GOT3 (cell line): ENCODE measurements at places on chromosomes 1 and 21.

DNA sequence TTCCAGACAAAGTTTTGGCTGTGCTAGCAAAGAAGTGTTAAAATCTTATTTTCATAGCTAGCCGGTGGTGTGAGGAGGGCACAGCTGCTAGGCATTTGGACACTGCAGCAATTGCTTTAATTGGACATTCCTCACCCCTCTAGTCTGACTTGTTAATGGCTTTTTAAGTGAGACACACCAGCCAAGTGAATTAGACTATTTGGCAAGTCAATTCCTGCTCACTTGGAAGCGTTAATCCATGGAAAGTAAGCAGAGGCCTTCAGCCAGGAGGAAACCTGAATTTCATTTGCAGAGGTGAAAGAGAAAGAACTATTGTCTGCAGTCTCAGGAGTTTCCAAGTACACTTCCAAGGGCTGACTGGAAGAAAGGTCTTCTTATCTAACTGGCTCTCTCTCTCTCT, 175.7 kb downstream of the ST6GALNAC3 start:
- DNase-seq: no peak

DNA sequence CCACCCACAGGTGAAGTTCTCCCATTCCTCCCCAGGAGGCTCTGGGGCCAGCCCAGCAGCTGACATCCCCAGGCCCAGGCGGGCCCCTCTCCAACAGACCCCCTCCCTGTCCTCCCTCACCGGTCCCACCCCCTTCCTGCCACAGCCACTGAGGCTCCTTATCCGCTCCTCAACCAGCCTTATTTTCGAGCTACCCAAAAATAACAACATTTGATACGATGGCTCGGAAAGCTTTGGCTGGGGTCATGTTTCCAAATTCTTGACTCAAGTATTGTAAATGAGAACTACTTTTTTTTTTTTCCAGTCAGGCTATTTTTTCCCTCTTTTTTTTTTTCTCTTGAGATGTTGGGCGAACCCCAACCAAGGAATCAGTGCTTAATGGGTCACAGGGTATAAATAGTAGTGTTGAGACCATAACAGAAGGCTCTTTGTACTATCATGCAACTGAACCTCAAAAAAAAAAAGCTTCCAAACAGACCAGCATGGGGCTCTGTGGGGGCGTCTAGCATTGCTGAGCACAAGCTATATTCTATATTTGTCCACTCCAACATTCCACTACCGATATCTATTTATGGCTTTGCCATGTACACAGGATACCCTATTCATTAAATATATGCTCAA, 27.2 kb downstream of the IRF2BP2 start:
- no peak for DNase-seq

- no peak for DNase-seq
These were observed 336.4 kb downstream of the CAMTA1 start for GRCh38 chr1:7121622-7121988.

DNA sequence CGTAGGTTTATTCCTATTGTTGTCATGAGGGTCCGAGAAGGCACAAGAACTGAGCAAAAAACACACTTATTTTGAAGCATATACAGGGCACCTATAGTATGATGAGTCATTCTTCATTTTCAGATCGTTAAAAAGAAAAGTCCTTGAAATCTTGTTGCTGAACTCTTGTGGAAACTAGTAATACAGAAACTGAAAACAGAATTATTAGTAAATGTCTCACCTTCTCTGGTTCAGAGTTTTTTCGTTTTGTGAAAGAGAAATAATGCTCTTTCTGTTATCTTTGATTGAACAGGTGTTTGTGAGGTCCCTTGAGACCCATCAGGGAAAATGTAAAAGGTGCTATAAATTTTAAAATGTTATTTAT, 102.0 kb upstream of the COA6 start:
- no peak for DNase-seq

DNA sequence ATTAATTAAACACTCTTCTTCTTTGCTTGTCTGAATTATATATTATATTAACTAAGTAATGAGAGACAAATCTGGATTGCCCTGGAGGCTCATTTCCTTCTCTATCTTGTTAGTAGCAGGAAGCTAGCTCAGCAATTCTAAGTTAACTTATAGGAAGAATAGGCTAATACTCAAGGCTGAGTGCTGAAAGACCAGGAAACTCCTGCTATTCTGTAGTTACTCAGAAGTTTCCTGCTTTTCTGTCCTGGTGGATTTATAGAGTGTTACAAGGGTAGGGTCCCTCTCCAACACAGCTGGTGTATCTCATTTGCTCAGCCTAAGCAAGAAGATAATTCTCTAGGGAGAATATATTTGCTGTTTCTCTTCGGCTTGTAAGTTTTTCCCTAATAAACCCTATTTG, 29.2 kb downstream of the HSPA13 start:
- DNase-seq: no peak

- no peak for DNase-seq
These were observed 137.4 kb downstream of the C1orf21 start for GRCh38 chr1:184524248-184524647.

- no peak for DNase-seq
These were observed 1.9 kb downstream of the EEIG2 start for GRCh38 chr1:108561689-108562326.

- DNase-seq: no peak
These were observed 36.4 kb upstream of the TRABD2B start for GRCh38 chr1:48033495-48034045.

- DNase-seq: no peak
These were observed 378 bp downstream of the ANKRD65 start for GRCh38 chr1:1420654-1421141.

DNA sequence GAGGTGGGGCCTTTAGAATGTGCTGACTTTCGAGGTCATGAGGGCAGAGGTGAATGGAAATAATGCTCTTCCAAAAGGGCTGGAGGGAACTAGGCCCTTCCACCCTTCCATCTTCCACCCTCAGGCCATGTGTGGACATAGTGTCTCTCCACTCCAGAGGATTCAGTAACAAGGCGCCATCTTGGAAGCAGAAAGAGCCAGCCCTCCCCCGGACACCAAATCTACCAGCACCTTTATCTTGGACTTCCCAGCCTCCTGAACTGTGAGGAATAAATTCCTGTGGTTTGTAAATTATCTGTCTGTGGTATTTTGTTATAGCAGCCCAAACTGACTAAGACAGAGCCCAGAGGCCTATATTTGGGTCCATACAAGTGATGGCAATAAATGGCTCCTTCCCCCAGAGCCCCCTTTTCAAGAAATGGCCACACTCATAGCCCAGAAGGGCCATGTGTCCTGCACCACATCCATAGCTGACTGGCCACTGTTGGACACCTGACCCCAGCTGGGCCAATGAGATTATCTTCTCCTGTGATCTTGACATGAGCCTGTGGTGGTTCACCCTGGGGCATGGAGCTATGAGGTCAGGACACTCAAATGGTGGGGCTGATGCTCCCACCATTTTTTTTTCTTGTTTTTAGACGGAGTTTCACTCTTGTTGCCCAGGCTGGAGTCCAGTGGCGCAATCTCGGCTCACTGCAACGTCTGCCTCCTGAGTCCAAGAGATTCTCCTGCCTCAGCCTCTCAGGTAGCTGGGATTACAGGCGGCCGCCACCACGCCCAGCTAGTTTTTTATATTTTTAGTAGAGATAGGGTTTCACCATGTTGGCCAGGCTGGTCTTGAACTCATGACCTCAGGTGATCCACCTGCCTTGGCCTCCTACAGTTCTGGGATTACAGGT, 114.9 kb downstream of the RRAGC start:
- DNase-seq: no peak

GRCh38 chr1:43668956-43669355, 19.0 kb downstream of the KDM4A start:
- DNase-seq: no peak

DNA sequence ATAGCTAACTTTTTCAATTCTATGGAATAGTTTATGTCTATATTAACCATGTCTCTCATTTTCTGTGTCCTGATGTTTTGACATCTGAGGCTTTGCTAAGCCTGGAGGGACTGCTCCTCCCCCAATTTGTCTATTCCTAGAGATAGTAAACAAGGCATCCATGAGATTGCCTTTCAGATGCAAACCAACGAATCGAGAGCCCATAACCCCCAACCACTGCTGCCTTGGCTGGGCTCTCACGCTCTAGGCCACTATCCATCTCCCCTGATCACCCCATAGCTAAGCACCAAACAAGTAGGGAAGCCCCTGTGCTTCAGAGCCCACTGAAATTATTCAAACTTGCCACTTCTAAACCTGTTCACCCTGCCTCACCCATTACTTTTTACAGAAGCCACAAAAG, 437.7 kb downstream of the SETD4 start:
- DNase-seq: no peak

DNA sequence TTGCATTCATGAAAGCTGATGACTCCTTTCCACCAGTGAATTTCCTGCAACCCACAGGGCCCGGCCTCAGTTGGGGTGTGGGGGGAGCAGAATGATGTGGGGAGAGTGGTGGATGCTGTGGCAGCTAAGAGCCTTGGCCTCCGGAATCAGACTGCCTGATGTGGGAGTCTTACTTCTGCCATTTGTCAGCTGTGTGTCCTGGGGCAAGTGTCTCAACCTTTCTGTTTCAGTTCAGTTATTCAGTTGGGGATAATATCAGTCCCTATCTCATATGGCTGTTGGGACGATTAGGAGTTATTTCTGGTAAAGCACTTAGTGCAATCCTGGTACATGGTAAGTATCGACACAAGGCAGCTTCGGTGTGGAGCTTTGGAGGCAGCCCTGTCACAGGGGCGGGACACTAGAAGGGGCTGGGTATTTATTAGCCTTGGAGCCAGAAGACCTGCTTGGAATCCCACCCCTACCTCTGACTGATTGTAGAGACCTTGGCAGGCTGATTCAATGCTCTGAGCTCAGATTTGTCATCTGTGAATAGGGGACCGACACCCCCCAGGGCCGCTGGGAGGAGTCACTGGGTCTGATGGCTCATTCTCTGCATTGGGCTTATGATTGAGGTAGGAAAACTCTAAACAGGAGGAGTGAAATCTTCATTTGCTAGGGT, 19.6 kb downstream of the ARHGEF10L start:
- DNase-seq: no peak

- no peak for DNase-seq
These were observed 12.6 kb upstream of the LMNA start for GRCh38 chr1:156101880-156102279.

DNA sequence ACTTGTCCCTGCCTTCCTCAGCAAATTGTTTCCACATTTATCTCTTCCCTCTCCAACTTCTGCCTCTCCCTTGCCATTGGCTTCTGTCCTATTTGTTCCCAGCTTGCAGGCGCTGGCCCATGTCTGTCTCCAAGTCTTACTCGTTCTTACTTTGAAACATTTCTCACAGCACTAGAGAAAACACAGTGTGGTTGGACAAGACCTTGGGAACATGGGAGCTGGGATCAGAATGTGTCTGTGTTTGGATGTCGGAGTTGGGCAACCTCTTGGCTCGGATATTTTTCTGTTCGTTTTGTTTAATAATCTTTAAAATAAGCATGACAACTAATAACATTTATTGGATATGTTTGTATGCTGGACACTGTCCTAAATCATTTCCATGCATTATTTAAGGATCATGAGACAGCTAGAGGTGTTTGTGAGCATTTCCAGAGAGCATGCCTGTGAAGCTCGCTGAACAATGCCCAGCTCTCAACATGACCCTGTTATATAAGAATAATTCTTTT, 5.9 kb upstream of the BRWD1 start:
- DNase-seq: no peak

- DNase-seq: no peak
These were observed 6.1 kb downstream of the NPL start for GRCh38 chr1:182795563-182796228.

- DNase-seq: no peak
These were observed 17.7 kb downstream of the KCNC4 start for GRCh38 chr1:110227774-110228173.

DNA sequence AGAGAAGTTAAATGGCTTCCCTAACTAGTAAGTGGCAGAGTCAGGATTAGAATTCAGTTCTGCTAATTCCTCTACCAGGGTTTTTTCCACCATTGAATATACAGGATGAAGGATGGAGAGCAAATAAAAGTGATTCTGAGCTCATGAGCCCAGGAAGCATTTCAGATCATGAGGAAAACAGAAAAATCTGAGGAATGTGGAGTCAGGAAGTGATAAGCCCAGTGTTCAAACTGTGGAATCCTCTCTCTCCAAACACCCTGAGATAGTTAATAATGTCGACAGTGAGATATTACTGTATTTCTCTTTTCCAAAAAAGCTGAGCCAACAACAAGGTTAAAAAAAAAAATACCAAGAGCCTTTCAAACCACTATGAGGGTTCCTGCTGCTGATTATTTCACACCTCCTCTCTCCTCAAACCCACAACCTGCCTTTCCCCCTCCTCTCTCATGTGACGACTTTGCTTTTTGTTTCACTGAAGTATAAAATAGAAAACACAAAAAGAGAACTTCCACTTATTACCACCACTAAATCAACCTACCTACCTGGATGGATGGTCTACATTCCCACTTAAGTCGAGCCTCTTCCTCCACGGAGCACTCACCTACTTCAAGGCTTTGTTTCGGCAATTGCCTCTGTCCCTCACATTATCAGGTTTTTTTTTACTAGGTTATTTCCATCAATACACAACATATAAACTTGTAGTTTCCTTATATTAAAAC, 8.9 kb downstream of the SLAMF1 start:
- DNase-seq: no peak

GRCh38 chr21:38820471-38821239, 14.9 kb downstream of the ETS2 start:
- DNase-seq: no peak

GRCh38 chr1:118262865-118263264, 77.8 kb upstream of the SPAG17 start:
- DNase-seq: no peak

DNA sequence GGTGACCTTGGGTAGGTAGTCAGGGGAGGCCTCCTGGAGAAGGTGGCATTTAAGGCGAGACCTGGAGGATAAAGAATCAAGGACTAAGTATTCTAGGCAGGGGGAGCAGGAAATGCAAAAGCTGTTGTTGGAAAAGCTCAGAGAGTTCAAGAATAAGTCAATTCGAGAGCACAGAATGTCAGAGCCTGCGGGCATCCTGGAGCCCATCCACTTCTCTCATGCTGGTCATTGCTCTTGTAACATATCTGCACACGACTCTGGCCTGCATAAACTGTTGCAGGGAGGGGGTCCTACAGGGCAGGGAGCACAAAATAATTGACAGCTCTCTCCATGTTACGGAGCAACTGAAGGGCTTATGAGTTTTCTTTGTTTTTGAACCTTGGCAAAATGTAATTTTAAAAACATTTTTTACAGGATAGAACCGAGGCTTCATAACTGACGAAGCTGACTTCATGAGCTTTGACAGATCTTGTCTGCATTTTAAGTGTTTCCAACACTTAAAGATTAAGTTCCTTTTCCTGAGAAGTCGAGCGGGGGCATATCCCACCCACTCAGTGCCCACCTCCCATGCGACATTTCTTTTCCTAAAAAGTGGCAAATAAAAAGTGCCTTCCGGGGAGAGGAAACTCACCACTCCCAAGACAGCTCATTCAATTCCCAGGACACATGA, 4.2 kb downstream of the PLA2G5 start:
- no peak for DNase-seq
